ENCODE measurements at places on chromosomes 5 and 9.

GRCh38 chr9:99782962-99783718 lies 38.5 kb upstream of the NR4A3 start:
- DNase-seq: no peak

DNA sequence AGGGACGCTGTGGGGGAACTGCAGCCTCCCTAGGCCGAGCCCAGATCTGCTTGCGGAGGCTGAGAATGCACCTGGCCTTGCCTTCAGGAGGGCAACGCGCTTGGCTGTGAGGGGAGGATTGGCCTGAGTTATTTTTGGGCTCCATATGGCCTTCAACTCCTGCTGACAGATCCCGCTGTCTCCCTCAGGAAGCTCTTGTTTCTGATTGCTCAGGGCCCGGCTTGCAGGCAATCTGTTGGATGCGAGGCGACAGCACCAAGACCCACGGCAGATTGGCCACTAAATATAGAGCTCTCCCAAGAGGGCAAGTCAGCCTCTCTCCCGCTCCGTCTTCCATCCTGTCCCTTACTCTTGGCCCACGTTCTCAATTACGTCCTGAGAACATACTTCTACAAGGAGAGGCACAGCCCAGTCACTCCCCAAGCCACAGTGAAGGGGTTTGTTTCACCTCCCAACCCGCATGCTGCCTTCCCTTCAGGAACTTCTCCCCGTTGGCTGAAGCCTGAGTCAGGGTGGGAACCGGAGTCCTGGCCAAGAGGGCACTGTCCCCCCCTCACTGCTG lies 53.6 kb downstream of the RASGEF1C start:
- DNase-seq: no peak

DNA sequence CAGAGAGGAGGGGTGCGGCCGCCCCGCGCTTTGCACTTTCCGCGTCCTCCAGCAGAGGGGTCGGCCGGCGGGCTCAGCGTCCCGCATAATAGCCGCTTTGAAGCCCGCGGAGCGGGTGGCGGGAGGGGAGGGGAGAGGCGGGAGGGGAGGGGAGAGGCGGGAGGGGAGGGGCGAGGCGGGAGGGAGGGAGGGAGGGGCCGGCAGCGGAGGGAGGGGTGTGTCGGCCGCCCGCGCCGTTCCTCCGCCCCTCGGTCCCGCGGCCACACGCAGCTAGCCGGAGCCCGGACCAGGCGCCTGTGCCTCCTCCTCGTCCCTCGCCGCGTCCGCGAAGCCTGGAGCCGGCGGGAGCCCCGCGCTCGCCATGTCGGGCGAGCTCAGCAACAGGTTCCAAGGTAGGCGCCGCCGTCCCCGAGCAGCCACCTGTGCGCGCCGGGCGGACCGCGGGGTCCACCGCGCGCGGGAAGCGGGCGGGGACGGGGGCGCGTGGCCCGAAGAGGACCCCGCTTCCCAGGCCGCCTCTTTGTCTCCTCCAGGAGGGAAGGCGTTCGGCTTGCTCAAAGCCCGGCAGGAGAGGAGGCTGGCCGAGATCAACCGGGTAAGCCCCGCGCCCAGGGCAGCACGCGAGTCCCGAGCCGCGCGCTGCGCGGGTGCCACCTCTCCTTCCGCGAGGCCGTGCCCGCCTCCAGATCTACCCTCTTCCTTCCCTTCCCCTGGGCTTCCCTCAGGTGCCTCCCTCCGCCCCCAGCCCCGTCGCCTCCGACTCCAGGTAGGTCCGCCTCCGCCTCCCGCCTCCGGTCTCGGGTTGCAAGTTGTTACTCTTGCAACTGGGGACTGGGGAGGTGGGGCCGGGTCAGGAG lies at the start of gene AIF1L:
Gene AIF1L, plus strand, starts transcription at position 263 of the 857 bp plus-strand sequence. Its CDS starts 99 bp downstream, at position 362.
- DNase-seq: no peak

- no peak for DNase-seq
Observed at GRCh38 chr9:36470643-36471290, 70.7 kb upstream of the RNF38 start.

GRCh38 chr5:170145462-170145861 lies 39.8 kb downstream of the FOXI1 start:
- DNase-seq: no peak

DNA sequence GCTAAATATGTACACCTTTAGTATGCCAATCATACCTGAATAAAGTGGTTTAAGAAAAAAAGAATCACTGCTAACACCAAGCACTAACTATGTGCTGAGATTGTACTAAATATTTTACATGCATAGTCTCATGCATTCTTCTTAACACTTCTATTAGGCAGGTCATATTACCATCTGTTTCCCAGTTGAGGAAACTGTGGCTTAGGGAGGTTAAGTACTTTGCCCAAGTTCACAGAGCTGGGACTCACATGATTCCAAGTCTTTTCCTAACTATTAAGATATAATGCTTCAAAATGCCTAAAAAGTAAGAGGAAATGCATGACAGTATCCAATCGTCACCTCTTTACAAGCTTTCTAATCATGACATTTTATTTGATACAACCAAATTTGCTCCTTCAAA lies 69.2 kb upstream of the PLPP6 start:
- no peak for DNase-seq

DNA sequence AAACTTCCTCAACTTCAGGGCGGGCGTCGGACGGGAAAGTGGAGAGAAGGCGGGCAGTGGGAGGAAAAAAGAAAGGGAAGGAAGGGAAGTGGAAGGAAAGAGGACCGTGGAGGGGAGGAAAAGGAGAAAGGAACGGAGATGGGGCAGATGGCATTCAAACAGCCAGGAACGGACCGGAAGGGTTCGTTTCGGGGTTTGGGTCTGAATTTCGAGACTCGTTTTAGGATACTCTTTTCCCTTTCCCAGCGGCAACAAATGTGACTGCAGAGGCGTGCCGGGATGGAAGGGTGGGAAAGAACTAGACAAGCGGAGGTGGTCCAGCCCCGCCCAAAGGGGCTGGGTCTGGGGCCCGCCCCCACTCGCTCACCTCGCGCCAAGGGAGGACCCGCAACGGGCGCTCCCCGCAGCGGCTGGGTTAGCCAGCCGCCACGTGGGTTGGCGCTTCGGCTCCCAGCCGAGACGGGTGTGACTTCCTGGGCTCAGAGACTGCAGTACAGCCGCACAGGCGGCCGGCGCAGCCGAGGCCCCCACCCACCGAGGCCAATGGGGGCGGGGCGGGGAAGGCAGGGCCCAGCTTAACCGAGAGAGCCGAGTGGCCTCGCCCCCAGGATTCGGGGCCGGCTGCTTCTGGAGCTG lies 2.7 kb downstream of the VCAN start:
- peak; percentile 87 for DNase-seq

- DNase-seq: no peak
Observed at GRCh38 chr9:69719983-69720382, 39.8 kb downstream of the PTAR1 start.

DNA sequence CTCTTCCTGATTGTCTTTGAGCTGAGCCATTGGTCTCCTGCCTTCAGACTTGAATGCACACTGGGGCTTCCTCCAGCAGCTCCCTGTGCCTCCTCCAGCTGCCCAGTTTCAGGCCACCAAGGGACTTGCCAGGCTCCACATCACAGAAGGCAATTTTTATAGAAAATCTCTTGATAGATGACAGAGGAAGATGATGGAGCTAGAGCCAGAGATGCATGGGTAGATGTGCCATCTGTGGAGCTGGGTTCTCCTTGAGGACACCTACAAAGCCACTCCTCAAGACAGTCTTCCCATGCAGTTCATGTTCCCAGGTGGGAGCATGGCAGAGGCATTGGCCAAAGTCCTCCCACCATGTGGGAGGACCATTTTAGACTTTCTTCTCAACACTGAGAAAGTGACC lies 239.6 kb upstream of the IRX1 start:
- no peak for DNase-seq
